ENCODE measurements at places on chromosomes 13 and 19. TPM values are rescaled to one million over a fixed set of nuclear protein-coding genes. Genes with fewer than 3 reads are reported as not detected.

- no peak for DNase-seq
- 0 out of 2 replicates have a peak, but pooled peaks cover under 1% of the 10 kb centered on the region for H3K27me3 ChIP-seq
- H3K36me3 ChIP-seq = no peaks in the 10 kb centered on the region
- no peak overlapping the region for H3K27ac ChIP-seq
- H3K4me3 ChIP-seq = no peak overlapping the region
These were observed 26.7 kb upstream of the C19orf12 start for GRCh38 chr19:29741776-29742175.

DNA sequence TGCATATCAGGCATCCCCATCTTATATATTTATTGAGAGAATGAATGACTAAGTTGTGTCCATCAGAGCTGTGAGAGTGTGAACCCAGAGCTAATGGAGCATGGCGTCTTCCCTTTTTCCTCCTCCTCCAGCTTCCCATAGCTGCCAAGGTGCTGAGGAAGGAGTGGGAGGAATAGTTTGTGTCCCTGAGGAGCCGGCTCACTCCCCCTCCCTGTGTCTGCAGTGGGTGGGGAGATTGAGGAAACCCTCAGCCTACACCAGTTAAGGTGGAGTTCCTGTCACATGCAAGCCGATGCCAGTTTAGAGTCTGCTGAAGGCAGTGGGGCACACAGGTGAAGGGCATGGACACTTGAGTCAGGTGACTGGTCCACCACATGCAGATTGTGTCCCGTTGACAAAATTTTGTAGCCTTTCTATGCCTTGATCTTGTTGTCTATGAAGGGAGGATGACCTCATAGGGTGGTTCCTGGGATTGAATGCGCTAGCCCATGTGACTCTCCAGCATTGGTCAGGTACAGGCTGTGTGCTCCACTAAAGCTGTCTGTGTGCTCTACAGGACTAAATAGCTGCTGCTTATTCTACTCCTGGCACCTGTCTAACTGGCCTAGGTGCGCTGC lies 47.6 kb upstream of the GPI start:
- H3K4me3 ChIP-seq = no peak overlapping the region
- DNase-seq = no peak
- 0 out of 2 replicates have a peak, but pooled peaks cover 5% of the 10 kb centered on the region for H3K4me1 ChIP-seq
- H3K27ac ChIP-seq = no peak overlapping the region
- H3K36me3 ChIP-seq = no peaks in the 10 kb centered on the region
- H3K27me3 ChIP-seq = no peaks in the 10 kb centered on the region

The PLPP2 gene
- total RNA-seq = 67.0 TPM

DNA sequence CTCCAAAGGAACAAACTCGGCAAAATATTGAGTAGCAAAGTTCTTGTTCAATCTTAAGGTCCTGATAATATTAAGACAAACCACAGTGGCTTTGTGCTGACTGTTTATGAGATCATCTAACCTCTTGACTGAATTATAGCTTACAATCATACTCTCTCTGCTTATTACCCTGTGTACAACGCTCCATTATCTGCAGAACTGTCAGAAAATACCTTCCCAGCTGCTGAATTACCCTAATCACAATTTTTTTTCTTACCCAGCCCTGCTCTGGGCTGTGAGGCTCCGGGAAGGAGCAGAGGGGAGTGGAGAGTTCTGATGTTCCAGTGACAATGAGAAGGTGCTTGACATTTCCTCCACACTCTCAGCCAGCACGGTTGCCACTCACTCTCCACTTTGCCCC lies 64.8 kb downstream of the DCT start:
- no peak for DNase-seq
- no peak overlapping the region for H3K4me3 ChIP-seq
- no peaks in the 10 kb centered on the region for H3K36me3 ChIP-seq
- no peak overlapping the region for H3K27ac ChIP-seq
- H3K27me3 ChIP-seq = no peaks in the 10 kb centered on the region
- no peaks in the 10 kb centered on the region for H3K4me1 ChIP-seq

DNA sequence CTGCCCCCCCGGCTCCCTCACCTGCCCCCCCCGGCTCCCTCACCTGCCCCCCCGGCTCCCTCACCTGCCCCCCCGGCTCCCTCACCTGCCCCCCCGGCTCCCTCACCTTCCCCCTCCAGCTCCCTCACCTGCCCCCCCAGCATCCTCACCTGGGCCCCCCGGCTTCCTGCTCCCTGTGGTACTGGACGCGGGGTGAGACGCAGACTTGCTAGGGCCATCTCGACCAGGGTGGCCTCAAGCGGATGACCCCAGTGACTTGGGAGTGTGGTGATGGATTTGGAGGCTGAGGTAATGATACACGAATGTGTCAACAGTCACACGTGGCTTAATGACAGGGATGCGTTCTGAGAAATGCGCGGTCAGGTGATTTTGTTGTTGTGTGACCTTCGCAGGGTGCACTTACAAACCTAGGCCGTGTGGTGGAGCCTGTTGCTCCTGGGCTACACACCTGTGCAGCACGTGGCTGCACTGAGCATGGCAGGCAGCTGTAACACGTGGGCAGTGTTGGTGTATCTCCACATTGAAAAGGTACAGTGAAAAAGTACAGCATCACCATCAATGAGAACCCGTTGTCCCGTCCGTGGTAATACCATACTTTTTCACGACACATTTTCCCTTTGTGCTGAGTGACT lies 197.8 kb downstream of the TEX29 start:
- H3K4me1 ChIP-seq = no peaks in the 10 kb centered on the region
- H3K27ac ChIP-seq = no peak overlapping the region
- H3K4me3 ChIP-seq = no peak overlapping the region
- H3K27me3 ChIP-seq = no peaks in the 10 kb centered on the region
- DNase-seq = no peak

- no peak overlapping the region for H3K4me3 ChIP-seq
- no peaks in the 10 kb centered on the region for H3K27me3 ChIP-seq
- no peaks in the 10 kb centered on the region for H3K4me1 ChIP-seq
- H3K27ac ChIP-seq = no peak overlapping the region
These were observed 22.1 kb downstream of the COLGALT1 start for GRCh38 chr19:17577457-17578097.

DNA sequence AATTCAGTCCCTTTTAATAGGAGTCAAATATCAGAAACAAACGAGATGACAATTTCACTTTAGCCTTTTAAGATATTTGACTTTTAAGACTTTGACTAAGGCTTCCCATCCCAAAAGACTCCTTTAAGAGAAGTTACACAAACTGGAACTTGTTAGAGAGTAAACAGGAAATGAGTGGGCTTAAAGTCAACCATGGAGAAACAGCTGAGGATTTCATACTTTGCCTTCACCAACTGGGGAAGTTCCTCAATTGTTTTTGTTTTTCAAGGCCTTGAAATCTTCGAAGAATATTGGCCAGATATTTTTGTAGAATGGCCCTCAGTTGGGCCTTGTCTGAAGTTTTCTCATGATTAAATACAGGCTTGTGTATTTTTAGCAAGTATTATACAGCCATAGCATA lies 227.3 kb downstream of the POU4F1 start:
- H3K27ac ChIP-seq = no peak overlapping the region
- no peaks in the 10 kb centered on the region for H3K4me1 ChIP-seq
- H3K27me3 ChIP-seq = no peaks in the 10 kb centered on the region
- no peak overlapping the region for H3K4me3 ChIP-seq
- no peak for DNase-seq
- no peaks in the 10 kb centered on the region for H3K36me3 ChIP-seq

GRCh38 chr19:41784312-41784711 lies 12.1 kb upstream of the CEACAM3 start:
- H3K4me1 ChIP-seq = 0 out of 2 replicates have a peak, but pooled peaks cover 3% of the 10 kb centered on the region
- H3K27me3 ChIP-seq = peaks cover 2% of the 10 kb centered on the region
- DNase-seq = no peak
- H3K36me3 ChIP-seq = no peaks in the 10 kb centered on the region

The ITGBL1 gene
- total RNA-seq = 14.3 TPM

DNA sequence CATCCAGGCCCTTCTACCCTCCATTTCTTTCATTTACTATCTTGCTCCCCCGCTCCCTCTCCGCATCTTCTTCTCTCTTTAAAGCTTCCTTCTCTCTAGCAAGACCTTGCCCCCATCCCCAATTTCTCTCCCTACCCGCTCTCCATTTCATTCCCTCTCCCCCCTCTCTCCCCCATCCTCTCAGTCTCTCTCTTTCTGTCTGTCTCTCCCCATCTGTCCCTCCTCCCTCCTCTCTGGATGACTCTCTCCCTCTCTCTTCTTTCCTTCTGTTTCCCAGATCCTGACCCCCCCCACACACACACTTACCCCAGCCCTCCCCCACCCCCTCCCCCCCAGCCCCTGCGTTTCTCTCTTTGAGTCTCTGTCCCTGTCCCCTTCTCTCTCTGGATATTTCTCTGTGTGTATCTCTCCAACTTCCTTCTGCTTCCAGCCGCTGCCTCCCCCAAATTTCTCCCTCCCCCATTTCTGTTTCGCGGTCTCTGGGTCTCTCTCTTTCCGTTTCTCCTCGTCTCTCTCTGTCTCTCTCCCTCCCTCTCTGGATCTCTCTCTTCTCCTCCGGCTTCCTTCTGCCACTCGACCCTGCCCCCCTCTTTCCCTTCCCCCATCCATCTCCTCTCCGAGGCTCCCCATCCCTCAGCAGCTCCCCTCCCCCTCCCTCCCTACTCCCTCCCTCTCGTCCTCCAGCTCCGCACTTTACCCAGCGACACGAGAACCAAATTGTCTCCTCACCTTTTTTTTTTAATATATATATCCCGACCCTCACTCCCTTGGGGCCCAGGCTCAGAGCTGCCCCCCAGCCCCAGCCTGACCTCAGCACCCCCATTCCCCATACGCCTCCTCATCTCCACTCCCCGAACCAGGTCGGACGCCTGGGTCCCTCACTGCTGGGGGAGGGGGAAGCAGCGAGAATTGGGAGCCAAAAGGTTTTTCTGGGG lies 3.6 kb upstream of the CACNG8 start:
- no peak for DNase-seq
- H3K4me3 ChIP-seq = peak overlapping the region; percentile 83
- peaks cover 25% of the 10 kb centered on the region for H3K4me1 ChIP-seq

The FARP1 gene
- total RNA-seq = 61.9 TPM

- H3K4me3 ChIP-seq = no peak overlapping the region
- no peak for DNase-seq
- H3K4me1 ChIP-seq = peaks cover 99% of the 10 kb centered on the region
- peak overlapping the region; percentile 99 for H3K27ac ChIP-seq
- no peaks in the 10 kb centered on the region for H3K27me3 ChIP-seq
- H3K36me3 ChIP-seq = peaks cover 16% of the 10 kb centered on the region
These were observed 57.8 kb downstream of the MBNL2 start for GRCh38 chr13:97279913-97280312.

- H3K4me1 ChIP-seq = no peaks in the 10 kb centered on the region
- no peaks in the 10 kb centered on the region for H3K27me3 ChIP-seq
- H3K4me3 ChIP-seq = no peak overlapping the region
- no peak for DNase-seq
- H3K27ac ChIP-seq = no peak overlapping the region
- H3K36me3 ChIP-seq = no peaks in the 10 kb centered on the region
These were observed 25.1 kb downstream of the VAV1 start for GRCh38 chr19:6797646-6798045.

The REEP6 gene
- 9.2 TPM for total RNA-seq

DNA sequence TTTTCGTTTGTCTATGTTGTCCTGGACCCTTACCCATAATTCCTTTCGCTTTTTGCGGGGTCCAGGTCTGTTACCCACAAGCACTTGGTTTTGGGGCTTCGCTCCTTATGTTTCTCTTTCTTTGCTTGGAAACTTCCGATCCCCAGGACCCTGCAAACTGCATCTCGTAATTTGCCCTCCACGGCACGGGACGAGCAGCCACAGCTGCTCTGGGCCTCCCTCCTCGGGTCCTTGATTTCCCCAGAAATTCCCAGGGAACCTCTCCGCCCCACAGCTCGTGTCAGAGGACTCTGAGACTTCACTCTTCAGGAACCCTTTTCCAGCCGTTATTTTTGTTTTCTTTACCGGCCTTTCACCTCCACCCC lies 599 bp downstream of the SNRNP70 start:
- no peak for DNase-seq
- H3K4me1 ChIP-seq = no peaks in the 10 kb centered on the region
- H3K4me3 ChIP-seq = peak overlapping the region; percentile 93
- H3K27ac ChIP-seq = peak overlapping the region; percentile 94
- peaks cover 13% of the 10 kb centered on the region for H3K36me3 ChIP-seq

GRCh38 chr19:38250821-38251563 lies 5.2 kb downstream of the PPP1R14A start:
- H3K4me3 ChIP-seq = peak overlapping the region; percentile 78
- 0 out of 2 replicates have a peak, but pooled peaks cover 2% of the 10 kb centered on the region for H3K36me3 ChIP-seq
- no peak for DNase-seq

The RDH8 gene
- total RNA-seq = not detected

- H3K4me3 ChIP-seq = peak overlapping the region; percentile 73
- no peaks in the 10 kb centered on the region for H3K36me3 ChIP-seq
- no peak for DNase-seq
- peak overlapping the region; percentile 68 for H3K27ac ChIP-seq
- no peaks in the 10 kb centered on the region for H3K27me3 ChIP-seq
These were observed 3.2 kb upstream of the MYCBP2 start for GRCh38 chr13:77329911-77330584.

DNA sequence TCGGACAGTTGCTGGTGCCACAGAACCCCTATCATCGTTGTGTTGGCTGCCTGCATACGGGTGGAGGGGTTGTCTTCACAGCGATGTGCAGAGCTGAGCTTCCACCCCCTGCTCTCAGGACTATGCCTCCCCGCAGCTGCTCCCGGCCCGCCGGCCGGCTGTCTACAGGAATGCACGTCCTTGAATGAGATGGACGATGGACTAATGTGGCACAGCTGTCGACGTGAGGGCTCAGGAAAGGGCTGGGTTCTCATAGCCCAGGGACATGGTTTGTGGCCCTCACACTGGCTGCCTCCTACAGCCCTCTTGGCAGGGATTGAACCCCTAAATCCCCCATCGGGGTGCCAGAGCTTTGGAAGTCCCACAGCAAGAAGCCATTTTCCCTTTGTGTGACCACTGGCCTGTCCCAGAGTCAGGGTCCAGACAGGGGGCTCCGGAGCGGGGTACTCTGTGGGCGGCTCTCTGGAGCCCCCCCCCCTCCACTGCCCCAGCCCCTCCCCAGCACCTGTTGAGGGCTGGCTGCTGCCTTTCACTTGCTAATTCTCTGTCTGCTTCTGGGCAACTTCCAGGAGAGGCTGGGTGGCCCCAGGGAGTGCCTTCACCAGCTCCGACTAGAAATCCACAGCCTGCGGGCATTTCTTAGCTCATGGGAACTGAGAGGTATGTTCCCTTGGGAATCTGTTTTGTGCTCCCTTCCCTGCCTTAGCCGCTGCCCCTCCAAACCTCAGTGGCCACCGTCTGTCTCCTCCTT lies 40.2 kb downstream of the TSSK6 start:
- H3K4me1 ChIP-seq = no peaks in the 10 kb centered on the region
- no peak for DNase-seq
- no peaks in the 10 kb centered on the region for H3K27me3 ChIP-seq

The NOSIP gene
- total RNA-seq = 66.1 TPM
